ENCODE measurements at places on chromosomes 12 and 14.

- H3K4me3 ChIP-seq: no peak overlapping the region
- no peaks in the 10 kb centered on the region for H3K4me1 ChIP-seq
- no peak overlapping the region for H3K27ac ChIP-seq
- DNase-seq: no peak
- no peaks in the 10 kb centered on the region for H3K27me3 ChIP-seq
- no peaks in the 10 kb centered on the region for H3K36me3 ChIP-seq
These were observed 76.7 kb downstream of the TTC7B start for GRCh38 chr14:90739318-90740068.

DNA sequence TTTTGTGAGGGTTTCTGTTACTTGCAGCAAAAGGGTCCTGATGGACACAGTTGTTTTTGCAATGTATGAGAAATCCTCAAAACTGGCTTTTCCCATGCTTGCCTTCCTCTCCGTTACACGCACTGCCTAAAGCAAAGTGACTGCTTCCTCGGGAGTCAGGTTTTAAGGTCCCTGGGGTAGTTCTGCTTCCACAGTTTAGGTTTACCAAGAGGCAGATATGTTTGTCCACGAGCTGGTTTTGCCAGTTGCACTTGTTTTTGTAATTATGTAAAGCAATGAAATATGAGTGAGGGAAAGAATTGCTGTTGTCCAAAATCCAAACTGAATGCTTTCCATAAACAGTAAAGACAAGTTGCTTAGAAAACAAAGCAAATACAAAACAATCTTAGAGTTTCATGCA is 290.7 kb upstream of the AMIGO2 start:
- H3K27me3 ChIP-seq: no peaks in the 10 kb centered on the region
- no peak for DNase-seq
- peaks cover 14% of the 10 kb centered on the region for H3K4me1 ChIP-seq
- no peak overlapping the region for H3K4me3 ChIP-seq

- peaks cover 2% of the 10 kb centered on the region for H3K36me3 ChIP-seq
- H3K27ac ChIP-seq: no peak overlapping the region
- H3K4me1 ChIP-seq: no peaks in the 10 kb centered on the region
- DNase-seq: no peak
- H3K27me3 ChIP-seq: no peaks in the 10 kb centered on the region
These were observed 447.0 kb downstream of the SLC16A7 start for GRCh38 chr12:60042835-60043234.

DNA sequence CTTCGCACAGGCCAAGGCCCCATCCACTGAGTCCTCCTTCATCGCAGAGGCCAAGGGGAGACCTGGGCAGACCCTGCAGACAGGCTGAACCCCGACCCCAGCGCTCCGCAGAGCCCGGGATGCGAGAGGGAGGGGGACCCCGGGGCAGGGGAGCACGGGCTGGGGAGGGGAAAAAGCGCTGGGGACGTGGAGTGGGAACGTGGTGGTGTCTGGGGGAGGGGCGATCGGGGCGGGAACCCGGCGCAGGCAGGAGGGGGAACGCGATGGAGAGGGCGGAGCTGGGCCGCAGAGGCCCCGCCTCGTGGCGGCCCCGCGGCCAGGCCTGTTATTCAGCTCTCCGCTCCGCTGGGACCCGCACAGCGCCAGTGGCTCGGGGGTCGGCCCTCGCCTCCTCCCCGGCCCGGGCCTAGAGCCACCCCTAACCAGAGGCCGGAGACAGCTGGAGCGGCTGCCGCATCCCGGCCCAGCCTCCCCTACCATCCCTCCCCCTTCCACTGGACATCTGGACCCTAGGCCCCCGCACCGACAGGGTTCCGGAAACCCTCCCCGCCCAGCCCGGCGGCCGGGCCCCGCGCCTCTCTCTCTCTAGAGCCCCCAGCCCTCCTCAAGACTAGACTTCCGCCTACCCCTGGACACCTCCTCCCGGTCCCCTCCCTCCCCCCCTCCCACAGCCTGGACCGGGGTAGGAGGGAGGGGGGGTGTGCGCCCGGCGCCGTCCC is at the start of gene ARHGEF25:
Gene ARHGEF25, plus strand, starts transcription at position 328 of the 719 bp plus-strand sequence. CDS start 460 bp downstream, outside the sequence.
- H3K4me1 ChIP-seq: peaks cover 8% of the 10 kb centered on the region
- peaks cover 42% of the 10 kb centered on the region for H3K27me3 ChIP-seq
- no peaks in the 10 kb centered on the region for H3K36me3 ChIP-seq
- peak within 1 kb of the TSS; percentile 71 for H3K4me3 ChIP-seq
- no peak for DNase-seq
